Mucosa of gallbladder (tissue), 1 donor: ENCODE measurements at places on chromosomes 1 and 21. TPM values are rescaled to one million over a fixed set of nuclear protein-coding genes. Genes with fewer than 3 reads are reported as not detected.

GRCh38 chr1:233477359-233477758 is 136.5 kb upstream of the KCNK1 start:
- no peak for DNase-seq

GRCh38 chr1:32580348-32581017 is 41.3 kb downstream of the ZBTB8A start:
- peak; percentile 12 for DNase-seq

GRCh38 chr1:23530087-23530746 is 816 bp downstream of the E2F2 start:
- DNase-seq = no peak

DNA sequence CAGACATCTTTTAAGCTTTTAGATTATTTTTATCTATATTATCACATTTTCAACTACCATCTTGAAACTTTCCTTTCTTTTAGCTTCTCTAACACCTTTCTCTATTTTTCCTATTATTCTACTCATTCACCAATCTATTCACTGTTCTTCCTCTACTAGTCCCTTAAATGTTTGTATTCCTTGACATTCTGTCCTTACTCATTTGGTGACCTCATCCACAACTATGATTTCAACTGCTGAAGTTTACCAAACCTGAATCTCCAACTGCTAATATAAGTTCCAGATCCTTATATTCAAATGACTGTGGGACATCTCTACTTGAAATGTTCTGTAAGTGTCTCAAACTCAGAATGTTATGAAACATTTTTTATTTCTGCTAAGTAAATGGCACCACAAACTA is 49.2 kb downstream of the TUT4 start:
- DNase-seq = no peak

DNA sequence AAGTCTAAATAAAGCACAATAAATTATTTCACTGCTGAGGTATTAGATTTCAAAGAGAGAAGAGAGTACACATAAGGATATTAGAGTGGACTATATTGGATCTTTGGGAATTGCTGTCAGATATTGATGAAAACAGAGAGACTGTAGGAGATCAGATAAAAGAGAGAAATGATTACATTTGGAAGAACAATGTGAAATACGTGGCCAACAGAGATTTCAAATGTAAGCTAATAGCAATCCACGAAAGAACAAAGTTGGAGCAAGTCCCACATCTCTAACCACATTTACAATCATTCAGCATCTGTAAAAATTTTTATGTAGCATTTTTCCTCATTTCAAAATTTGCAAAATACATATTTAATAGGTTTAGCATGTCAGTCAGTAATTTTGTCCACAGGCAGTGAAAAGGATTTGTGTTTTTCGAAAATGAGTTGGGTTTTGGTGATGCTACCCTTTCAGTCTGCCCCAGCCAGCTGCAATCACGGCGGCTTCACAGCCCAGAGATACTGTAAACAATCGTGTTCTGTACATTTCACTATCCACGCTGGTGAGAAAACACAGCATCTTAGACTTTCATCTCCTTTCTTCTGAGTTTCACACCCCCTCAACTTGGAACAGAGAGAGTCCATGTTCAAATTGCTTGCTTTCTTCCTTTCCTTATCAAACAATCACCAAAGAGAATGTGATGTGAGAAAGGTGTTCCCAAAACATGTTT is 209.1 kb upstream of the LYPLAL1 start:
- no peak for DNase-seq

- DNase-seq = peak; percentile 93
These were observed 753 bp downstream of the KIF1B start for GRCh38 chr1:10210841-10211804.

- no peak for DNase-seq
These were observed 258.4 kb upstream of the CSF3R start for GRCh38 chr1:36741066-36741465.

- DNase-seq = peak; percentile 49
These were observed 97.5 kb upstream of the CTTNBP2NL start for GRCh38 chr1:112298558-112298957.

DNA sequence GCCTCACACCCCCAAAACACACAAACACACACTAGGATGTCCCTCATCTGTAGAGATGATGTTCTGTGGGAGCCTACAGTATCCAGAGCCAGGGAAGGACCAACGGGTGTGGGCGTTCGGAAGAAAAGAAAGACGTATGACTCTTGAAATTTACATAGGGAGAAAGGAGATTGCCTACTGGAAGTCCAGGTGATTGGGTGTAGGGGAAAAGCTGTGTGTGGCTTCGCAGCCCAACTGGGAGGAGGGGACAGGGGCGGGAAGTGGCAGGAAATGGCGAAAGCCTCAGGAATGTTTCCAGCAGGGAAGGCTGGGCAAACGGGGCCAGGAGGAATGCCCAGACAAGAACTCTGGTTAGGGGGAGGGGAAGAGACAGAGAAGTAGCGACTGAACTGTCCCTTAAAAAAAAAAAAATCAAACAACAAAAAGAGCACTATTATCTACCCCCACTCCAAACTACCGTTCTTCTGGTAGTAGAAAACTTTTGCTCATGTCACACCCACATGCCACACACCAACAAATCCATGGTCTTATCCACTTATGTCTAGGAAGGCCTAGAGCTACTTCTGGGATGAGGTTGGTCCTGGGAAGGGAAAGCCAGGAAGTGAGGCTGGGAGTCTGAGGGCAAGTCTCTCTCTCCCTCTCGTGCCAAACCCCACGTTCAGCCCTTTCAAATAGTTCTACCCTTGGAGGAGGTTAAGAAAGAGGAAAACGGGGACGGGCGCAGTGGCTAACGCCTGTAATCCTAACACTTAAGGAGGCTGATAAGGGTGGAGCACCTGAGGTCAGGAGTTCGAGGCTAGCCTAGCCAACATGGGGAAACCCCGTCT is 1.8 kb upstream of the CKS1B start:
- peak; percentile 58 for DNase-seq

DNA sequence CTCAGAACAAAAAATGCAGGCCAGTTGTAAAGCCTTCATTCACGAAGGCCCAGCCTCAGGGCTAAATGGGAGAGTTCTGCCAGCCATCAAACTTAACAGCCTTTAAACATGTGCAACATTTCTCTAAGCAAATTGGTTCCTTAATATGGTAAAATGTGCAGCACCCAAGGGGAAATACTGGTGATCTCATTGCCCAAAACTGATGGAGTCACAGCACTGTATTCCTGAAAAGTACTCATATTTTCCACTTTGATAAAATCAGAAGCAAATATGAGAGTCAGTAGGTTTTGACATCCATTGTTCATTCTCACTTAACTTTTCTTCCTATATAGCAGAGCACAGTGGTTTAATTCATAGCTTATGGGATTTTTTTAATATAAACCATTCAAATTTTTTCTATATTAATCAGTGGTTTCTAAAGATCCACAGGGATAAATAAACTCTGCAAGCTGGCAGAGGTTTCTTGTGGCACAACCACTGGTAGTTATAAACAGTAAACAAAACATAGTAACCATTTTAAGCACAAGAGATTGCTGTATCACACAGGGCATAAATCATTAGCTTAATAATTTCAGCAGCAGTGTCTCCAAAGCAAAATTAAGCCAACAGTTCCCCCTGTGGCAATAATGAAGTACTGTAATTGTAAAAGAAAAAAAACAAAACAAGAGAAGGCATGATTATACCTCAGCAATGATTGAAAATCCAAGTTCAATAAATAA is 106.9 kb upstream of the LYPLAL1 start:
- no peak for DNase-seq

GRCh38 chr21:28811860-28812259 is 180.8 kb downstream of the LTN1 start:
- DNase-seq = no peak

DNA sequence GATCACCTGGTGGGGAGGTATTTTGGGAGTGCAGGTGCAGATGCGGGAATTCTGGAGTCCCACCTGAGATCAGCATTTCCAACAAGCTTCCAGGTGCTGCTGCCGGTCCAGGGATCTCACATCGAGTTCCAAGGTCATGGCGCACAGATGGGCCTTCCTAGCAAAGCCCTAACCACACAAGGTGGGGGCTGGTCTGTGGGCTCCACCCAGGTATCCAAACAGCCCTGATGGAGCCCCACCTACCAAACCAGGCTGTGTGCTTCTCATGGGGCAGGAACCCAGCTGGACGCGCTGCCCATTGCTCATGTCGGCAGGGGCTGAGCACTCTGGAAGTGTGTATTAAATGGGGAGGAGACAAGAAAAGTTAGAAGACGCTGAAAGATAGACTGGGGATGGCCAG is 35.0 kb upstream of the TMEM51 start:
- DNase-seq = no peak

DNA sequence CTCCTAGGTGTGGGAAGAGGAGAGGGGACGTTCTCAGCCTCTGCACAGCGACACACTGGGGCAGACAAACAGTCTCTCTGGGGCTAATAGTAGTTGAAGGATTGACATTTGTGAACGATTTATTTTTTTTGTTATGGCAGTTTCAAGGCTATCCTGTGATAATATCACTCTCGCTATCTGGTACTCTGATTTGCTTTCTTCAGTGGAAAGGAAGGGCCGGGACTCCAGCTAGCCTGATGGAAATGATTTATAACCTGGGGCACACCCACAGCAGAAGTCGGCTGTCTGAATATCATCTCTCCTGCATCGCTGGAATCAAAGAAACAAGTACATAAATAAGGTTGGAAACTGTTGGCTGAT is 122.7 kb downstream of the KCNN3 start:
- no peak for DNase-seq

- DNase-seq = no peak
These were observed 23.4 kb upstream of the RNF187 start for GRCh38 chr1:228463559-228464455.

Gene CCDC27
- not detected for total RNA-seq

Gene PRKAA2
- 11.9 TPM for total RNA-seq

Gene ARHGEF10L
- total RNA-seq = 53.0 TPM

Gene VAMP3
- total RNA-seq = 92.0 TPM

Gene SLC22A15
- total RNA-seq = 5.7 TPM
